Left kidney (tissue), 8 donors: ENCODE measurements at places on chromosomes 13 and 19. TPM values are rescaled to one million over a fixed set of nuclear protein-coding genes. Genes with fewer than 3 reads are reported as not detected.
A peak's percentile ranks its signal among the peaks of the same experiment; 100 is the strongest.

The OVOL3 gene
- polyA plus RNA-seq, result not detected

- no peak for DNase-seq
These were observed 2.6 kb upstream of the HAUS5 start for GRCh38 chr19:35609851-35610353.

The IGSF23 gene
- 0.83 TPM for polyA plus RNA-seq

The SPACA4 gene
- polyA plus RNA-seq, result not detected

The ERICH4 gene
- polyA plus RNA-seq, result 6.3 TPM

GRCh38 chr19:49856574-49857021, 5.6 kb downstream of the PTOV1 start:
- DNase-seq, result no peak

The CCDC9 gene
- 22.5 TPM for polyA plus RNA-seq

The IFNL1 gene
- not detected for polyA plus RNA-seq

The MBD3L2 gene
- not detected for polyA plus RNA-seq

DNA sequence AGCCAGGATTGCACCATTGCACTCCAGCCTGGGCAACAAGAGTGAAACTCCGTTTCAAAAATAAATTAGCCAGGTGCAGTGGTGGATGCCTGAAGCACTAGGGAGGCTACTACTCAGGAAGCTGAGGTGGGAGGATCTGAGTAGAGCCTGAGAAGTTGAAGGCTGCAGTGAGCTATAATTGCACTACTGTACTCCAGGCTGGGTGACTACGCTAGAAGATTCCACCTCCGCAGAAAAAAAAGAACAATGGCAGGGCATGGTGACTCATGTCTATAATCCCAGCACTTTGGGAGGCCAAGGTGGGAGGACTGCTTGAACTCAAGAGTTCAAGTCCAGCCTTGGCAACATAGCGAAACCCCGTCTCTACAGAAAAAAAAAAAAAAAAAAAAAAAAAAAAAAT, 20.5 kb downstream of the HAUS8 start:
- DNase-seq, result no peak

GRCh38 chr13:31885994-31886393, 145.6 kb upstream of the FRY start:
- no peak for DNase-seq

GRCh38 chr19:15563931-15564330, 51.1 kb upstream of the CYP4F8 start:
- no peak for DNase-seq

The APOC1 gene
- polyA plus RNA-seq, result 10.9 TPM

GRCh38 chr19:5814123-5814851, 9.4 kb downstream of the NRTN start:
- DNase-seq, result no peak

DNA sequence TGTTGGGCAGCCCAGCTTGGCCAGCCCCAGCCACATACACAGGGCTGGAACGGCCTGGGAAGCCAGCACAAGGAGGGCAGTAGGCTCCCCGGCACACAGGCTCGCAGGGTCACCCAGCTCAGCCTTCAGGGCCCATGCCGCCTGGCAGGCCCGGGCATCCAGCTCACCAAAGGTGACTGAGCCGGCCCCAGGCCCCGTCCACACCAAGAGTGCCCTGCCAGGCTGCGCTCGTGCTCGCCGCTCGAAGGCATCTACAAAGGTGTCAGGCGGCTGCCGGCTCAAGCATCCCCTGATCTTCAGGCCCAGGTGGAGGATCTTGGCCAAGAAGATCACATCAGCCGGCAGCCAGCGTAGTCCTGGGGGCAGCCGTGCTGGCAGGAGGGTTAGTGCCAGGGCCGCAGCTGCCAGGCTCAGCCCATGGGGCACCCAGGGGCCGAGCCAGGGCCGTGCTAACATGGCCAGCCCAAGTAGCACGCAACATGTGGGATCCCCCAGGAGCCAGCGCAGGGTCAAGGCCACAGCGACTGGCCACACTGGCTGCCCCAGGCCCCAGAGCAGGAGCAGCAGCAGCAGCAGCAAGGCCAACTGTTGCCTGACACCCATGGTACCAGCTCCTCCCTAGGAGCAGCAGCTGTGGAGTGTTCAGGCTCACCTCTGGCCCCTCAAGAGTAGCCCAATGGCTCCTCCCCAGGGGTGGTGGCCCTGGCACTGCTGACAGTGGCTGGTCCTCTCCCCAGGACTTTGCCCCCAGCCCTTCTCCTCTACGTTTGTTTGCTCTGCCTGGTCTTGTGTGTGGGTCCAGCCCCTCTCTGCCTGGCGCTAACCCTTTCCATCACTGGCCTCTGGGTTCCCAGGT, at the start of gene SLC27A5:
SLC27A5 (minus strand) TSS at position 640 of the 856 bp plus-strand sequence; CDS start at position 603, 37 bp downstream.
- no peak for DNase-seq

The VSTM2B gene
- polyA plus RNA-seq, result 1.1 TPM

DNA sequence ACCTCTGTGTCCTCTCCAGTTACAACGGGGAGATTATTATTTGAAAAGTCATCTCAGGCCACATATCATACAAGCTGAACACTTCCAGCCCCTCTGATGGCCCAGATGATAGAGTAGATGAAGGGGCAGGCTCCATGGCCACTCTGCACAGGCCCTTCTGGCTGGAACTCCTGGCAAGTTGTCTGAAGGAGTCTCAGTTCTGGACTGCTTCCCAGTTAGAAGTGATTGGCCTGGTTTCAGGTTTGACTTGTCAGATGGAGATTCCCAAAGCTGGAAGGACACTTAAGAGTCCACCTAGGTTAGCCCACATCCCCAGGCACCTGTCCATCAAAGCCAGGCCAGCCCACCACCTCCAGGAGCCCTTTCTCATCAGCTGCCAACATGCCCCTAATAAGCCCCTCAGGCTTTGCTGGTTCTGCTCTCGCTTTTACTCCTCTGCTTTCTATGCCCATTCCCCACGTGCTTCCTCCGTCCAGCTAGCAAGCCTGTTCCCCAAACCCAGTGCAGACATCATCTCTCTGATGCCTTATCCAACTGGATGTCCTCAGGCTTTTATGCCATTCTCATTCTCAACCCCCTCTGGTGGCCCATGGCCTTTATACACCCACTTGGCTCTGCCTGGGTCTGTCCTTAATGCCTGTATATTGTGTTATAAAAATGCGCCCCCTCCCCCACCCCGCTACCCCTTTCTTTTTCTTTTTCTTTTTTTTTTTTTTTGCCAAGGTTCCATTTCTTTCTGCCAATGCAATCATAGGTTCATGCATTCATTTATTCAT, 56.5 kb downstream of the HSPH1 start:
- no peak for DNase-seq

- DNase-seq, result no peak
These were observed 15.1 kb downstream of the PRAM1 start for GRCh38 chr19:8487137-8487851.

DNA sequence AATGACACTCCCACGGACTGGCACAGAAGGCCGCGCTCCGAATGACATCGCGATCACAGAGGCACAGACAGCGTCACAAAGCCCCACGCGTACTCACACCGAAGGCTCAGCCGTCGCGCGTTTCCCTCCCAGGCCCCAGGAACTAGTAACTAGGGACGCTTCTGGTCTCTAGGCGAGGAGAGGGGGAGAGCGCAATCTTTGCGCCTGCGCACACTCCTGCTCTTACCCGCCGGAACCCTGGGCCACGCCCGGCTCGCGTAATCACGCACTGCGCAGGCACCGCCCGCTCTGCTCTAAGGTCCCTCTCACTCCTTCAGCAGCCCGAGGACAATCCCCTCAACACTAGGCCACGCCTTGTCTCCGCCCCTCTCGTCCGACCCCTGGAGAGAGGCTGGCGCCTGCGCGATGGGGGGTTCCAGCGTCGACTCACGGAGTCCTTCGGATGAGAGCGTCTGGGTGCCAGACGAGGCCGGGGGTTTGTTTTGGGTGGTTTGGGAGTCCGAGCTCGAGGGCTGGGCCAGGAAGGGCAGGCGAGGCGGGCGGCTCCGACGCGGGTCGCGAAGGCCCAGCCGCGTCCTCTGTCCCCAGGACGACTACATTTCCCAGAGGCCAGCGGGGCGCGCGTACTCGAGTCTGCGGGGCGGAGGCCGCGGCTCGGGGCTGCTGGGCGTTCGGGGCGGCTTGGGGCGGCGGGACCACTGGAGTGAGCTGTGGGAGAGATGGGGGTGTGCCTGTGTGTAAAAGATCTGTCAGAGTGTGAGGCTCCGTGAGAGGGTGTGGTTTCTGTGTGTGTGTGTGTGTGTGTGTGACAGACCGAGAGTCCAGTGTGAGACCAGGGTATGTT, at the start of gene ZNF471:
ZNF471 (plus strand) TSS at position 410 of the 844 bp plus-strand sequence. CDS start 3,717 bp downstream, outside the sequence.
- peak; percentile 98 for DNase-seq

GRCh38 chr13:113155201-113155600, 3.2 kb upstream of the PROZ start:
- no peak for DNase-seq

GRCh38 chr13:29761815-29762214, 88.6 kb downstream of the UBL3 start:
- no peak for DNase-seq
